ENCODE measurements at places on chromosomes 16 and 17.

- DNase-seq = no peak
Observed at GRCh38 chr16:19431636-19432340, 14.1 kb downstream of the TMC5 start.

DNA sequence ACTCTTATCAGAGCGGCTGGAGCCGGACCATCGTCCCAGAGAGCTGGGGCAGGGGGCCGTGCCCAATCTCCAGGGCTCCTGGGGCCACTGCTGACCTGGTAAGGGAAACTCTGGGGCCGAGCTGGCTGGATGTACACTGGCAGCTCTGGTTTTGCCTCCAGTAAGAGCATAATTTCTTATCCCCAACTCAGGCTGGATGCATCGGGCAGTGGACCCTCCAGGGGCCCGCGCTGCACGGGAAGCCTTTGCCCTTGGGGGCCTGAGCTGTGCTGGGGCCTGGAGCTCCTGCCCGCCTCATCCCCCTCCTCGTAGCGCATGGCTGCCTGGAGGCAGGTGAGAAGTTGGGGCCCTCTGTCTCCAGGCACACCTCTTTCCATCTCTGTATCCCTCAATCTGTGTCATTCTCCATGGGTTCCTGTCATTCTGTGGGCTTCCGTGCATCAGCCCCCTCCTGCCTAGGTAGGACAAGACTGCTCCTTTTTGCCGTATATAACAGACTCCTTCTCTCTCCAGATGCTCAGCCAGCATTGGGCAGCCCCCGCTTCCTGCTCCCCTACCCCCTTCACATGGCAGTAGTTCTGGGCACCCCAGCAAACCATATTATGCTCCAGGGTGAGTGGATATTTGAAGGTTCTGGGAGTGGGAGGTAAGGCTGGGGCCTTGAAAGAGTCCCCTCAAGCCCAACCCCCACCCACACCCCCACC, 9.4 kb upstream of the TMEM88 start:
- no peak for DNase-seq

GRCh38 chr17:77535892-77536291, 395.1 kb downstream of the SEC14L1 start:
- DNase-seq = no peak

DNA sequence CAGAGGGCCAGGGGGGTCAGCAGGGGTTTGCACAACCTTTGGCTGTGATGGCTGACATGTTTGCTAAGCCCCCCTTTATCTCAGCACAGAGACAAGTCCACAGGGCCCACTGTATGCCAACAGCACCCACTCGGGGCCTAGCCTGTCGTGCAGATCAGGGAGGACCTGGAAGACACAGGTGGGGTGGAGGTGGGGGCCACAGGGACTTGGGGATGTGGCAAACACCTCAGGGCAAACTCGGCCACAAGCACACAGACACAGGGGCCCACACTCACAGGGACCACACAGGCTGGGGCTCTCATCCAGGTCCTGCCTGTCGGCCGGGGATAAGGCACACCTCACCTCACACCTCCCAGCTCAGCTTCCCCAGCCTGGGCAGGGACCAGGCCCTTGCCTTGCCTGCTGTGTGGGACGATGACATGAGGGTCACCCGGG, 87.9 kb downstream of the C16orf78 start:
- peak; percentile 25 for DNase-seq

- DNase-seq = no peak
Observed at GRCh38 chr17:48139944-48140343, 32.4 kb downstream of the SNX11 start.

GRCh38 chr17:27635275-27635823, 4.4 kb downstream of the LGALS9 start:
- no peak for DNase-seq
